Activated CD8-positive, alpha-beta memory T cell treated with anti-CD3 and anti-CD28 coated beads, Interleukin-2, amount 10 ng/mL, durations not matched to agents 7 days and 5 days (primary cell): ENCODE measurements at places on chromosomes 12 and 14.

- DNase-seq, result peak; percentile 77
These were observed 490 bp downstream of the SOS2 start for GRCh38 chr14:50230701-50231474.

DNA sequence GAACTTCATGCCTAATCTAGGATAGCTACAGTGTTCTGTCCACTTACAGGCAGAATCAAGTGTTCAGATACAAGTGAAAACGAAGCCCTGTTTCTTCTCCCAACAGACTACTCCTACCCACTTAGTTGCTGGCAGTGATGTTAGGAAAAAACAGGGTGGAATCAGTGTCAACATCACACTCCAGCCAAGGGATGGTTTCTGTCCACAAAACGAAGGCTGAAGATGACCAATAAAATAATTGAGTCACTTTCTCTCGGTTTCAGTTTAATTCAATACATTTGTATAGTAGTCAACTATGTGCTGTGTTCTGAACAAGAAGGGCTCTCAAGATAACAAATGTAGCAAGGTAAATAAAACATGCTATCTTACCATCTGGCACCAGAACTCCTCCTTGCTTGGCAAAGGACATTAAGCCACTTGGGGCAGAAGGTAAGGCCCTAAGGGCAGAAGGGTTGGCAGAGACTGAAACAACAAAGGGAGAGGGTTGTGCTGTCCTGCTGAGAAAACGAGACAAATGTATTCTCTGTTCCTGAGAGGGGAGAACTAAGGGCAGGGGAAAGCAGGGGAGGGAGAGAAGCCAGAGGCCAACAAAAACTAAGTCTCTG, 393.6 kb downstream of the DPF3 start:
- no peak for DNase-seq

- no peak for DNase-seq
These were observed 161.6 kb downstream of the PLCZ1 start for GRCh38 chr12:18576104-18576626.

DNA sequence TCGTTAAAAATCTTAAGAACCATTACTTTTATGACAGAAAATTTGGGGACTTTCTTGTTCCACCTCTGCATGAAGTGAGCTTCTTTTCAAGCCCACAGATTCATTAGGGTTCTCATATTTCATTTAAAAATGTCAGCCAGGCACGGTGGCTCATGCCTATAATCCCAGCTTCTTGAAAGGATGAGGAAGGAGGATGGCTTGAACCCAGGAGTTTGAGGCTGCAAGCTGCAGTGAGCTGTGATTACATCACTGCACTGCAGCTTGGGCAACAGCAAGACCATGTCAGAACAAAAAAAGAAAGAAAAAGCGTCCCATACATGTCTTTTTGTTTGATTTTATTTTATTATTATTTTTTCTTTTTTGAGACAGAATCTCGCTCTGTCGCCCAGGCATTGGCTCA, 43.4 kb upstream of the ATF1 start:
- no peak for DNase-seq

DNA sequence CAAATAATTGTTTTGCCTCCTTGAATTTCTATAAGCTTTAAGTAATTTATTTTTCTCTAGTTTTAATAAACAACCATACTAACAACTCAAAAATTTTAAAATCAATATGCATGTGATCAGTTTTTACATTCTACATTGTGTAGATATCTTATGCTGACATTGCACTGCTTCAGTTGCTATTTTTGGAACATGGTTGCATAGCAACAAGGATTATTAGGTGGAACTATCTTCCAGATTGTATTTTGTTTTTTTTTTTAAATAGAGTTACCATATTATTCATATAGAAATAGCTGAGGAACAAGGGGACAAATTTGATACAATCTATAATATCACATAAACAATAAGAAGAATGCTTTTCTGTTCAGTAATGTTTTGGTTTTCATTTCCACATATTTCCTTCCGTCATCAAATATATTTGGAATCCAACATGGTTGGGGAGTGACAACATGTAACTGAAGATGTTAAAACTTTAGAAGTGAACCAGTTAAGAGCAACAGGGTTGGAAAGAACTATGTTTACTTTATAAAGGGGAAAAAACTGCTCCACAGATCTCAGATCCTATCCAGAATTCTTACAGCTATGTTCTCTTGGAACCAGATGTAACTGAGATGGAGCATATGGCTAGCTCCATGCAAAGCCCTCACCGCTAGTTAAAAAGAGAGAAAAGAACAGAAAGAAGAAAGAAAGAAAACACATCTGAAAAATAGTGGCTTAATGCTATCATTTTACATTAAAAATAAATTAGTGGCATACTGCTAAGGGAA, 235.5 kb downstream of the NELL2 start:
- no peak for DNase-seq

GRCh38 chr12:104353012-104353981, 49.8 kb downstream of the EID3 start:
- peak; percentile 31 for DNase-seq

- DNase-seq, result no peak
These were observed 108.4 kb downstream of the EMP1 start for GRCh38 chr12:13304924-13305323.

GRCh38 chr12:27531896-27532295, 7.9 kb downstream of the PPFIBP1 start:
- DNase-seq, result no peak

GRCh38 chr14:47278233-47278842, 397.1 kb downstream of the MDGA2 start:
- DNase-seq, result peak; percentile 46

- no peak for DNase-seq
These were observed 193.6 kb upstream of the GARIN6 start for GRCh38 chr12:99453836-99454538.

DNA sequence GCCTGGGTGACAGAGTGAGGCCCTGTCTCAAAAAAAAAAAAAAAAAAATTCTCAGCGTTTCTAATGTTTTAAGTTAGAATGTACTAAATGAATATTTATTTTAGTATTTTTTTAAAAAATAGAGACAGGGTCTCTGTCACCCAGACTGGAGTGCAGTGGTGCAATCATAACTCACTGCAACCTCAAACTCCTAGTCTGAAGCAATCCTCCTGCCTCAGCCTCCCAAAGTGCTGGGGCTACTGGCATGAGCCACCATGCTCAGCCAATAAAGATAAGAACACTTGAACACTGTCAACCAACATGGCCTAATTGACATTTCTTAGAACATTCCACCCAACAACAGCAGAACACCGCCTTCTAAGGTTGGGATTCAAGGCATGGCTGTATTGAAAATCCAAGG, 5.1 kb upstream of the DYNC1H1 start:
- no peak for DNase-seq

DNA sequence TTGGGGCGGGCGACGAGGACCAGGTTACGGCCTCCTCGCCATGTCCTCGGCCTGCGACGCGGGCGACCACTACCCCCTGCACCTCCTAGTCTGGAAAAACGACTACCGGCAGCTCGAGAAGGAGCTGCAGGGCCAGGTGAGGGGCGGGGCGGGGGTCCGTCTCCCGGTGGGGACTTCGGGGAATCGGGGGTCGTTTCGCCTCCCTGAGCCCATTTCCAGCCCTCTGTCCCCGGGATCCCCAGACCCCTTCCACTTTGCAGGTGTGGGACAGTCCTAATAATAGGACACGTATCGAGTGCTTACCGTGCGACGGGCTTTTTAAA, 380 bp downstream of the ANKRD13A start:
- no peak for DNase-seq

DNA sequence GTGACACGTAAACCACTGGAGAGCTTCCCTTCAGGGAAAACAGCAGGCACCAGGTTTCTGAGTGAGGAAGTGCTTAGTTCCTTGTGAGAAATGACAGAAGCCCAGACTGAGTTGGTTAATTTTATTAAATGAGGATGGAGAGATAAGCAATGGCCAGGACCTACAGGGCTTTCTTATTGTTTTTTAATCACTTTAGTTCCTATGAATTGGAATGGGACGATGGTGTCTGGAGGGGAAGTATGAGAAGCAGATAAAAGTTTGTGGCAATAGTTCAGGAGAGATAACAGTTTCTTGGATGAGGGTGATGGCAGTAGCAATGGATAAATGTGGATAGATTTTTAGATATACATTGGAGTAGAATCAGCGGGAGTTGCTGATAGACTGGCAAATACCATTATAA, 86.5 kb upstream of the PTPRR start:
- no peak for DNase-seq

DNA sequence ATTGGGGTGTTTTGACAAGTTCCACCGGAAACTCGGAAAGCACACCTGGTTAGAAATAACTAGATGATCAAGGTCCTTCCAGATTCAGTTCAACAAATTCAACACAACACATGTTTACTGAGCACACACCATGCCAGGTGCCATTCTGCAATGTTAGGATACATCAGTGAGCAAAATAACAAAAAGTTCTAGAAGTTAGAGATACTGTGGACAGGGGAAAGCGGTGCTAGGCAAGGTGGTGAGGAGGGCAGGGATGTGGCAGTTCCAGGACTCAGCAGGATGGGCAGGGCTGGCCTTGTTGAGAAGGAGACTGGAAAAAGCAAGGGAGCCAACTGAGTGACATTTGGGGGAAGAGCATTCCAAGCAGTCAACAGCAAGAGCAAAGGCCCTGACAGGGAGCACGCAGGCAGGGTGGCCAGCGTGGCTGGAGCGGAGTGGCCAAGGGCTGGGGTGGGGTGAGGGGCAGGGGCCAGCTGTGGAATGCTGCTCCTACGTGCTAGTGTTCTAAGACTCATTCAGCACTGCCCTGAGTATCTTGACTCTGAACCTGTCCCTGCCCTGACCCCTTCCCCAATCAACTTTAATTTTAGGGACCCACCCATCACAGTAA, 19.4 kb upstream of the FAIM2 start:
- DNase-seq, result no peak

GRCh38 chr12:56880125-56880992, 53.8 kb downstream of the SDR9C7 start:
- no peak for DNase-seq

GRCh38 chr14:70890826-70891659, 16.2 kb upstream of the PCNX1 start:
- DNase-seq, result no peak

DNA sequence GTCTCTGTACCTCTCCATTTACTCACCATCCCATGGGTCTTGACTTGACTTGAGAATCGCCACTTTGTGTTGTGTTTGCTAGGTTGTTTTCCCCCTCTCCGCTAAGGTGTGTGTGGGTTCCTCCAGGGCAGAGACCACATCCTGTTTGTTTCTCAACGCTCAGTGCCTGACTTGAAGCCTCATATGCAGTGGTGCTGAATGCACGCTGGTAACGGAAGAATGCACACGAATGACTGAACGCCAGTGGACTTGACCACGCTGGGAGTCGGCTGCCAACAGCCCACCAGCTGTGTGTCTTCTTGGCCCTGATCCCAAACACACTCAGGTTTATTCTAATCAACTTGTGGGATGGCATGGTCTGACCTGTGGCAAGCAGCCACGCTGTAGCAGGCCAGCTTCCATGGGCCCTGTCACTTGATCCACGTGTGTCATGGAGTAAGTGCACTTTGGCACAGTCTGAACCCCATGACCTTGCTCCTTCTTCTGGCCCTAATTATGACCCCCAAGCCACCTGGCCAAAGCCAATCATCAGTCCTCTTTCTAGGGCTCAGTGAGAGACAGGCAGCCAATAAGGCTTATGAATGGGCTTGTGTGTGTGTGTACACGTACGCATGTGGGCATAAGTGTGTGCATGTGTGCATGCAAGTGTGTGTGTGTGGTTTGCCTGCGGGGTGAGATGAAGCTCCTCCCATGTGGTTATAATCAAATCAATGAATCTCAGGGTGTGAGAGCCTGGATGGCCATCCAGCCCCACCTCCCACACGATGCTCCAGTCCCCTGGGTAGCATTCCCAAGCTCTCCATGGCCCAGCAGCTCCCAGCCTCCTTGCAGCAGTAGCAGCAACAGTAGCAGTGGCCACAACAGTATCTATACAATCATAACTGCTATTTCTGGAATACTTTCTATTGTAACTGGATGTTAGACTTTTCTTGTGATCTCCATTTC, 6.4 kb upstream of the TC2N start:
- DNase-seq, result peak; percentile 94

- DNase-seq, result no peak
These were observed 34.9 kb downstream of the CREBL2 start for GRCh38 chr12:12646483-12647072.

GRCh38 chr14:99268810-99269707, 2.9 kb downstream of the BCL11B start:
- peak; percentile 45 for DNase-seq

- DNase-seq, result no peak
These were observed 106.4 kb upstream of the TBX5 start for GRCh38 chr12:114512351-114512750.

DNA sequence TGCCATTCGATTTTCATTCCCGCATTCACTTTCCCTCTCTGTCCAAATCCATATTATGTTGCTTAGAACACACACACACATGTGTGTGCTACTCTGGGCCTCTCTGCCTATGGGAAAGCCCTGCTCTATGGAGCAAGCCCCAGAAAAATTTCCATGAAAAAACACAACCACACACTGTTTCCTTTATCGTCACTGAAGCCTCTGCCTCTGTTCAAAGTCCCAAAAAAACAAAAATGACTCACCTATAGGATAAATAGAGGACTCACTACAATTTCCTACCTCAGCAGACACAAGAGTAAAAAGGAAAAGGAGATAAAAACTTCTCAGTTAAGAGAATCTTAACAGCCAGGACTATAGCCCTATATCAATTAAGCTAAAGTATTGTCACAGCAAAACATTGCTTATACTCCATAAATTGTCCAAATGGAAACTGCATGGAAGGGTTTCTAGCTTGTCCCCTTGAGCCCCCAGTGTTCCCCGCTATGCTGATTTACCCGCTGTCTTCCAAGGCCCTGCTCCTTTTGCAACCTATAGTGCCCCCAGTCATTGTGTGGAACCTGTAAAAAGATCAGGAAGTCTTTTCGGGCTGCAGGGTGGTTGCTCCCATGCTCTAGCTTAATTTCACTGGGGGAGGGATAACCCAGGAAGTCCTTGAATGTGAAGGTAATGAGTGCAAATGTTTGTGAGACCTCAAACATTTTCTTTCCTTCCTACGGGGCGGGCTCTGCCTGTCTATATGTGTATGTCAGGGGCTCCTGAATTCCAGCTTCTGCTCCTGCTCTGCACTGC, 11.1 kb upstream of the PIP4K2C start:
- no peak for DNase-seq

DNA sequence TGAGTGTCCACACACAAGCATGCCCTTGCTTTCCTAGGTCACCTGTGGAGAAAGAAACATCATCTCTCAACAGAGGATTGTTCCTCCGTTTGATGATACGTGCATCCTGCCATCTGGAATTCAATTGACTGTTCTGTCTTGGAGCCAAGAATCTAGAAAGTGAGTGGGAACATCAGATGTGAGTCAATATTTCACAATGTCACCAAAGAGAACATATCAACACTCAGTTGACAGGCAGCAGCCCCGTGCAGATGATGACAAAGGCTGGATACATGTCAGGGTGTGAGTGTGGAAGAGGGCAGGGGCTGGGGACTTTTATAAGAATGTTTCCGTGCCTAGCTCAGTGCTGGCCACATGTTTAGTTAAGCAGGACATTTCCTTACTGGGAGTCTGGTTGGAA, 76.1 kb downstream of the TBC1D30 start:
- DNase-seq, result no peak

GRCh38 chr14:42965512-42965911, 1358.8 kb downstream of the LRFN5 start:
- DNase-seq, result no peak
